Psoas muscle (tissue), 8 donors: ENCODE measurements at places on chromosomes 3 and 15.

DNA sequence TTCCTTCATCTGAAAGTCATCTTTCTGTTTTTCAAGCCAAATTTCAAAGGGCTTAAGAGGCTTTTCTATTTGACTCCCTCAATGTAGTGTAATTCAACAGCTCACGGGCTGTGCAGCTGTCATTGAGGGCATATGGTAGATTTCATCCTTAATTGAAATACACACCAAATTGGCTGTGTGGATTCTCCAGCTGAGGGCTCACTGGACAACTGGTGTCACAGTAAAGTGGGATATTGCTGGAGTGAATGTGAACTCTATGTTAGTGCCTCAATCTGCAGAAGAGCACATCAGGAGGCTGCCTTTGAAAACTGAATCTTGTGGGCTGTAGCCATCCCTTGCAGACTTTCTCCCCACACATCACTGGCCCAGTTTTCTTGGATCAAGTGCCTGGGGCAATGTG, 120.1 kb downstream of the GALK2 start:
- DNase-seq: no peak

DNA sequence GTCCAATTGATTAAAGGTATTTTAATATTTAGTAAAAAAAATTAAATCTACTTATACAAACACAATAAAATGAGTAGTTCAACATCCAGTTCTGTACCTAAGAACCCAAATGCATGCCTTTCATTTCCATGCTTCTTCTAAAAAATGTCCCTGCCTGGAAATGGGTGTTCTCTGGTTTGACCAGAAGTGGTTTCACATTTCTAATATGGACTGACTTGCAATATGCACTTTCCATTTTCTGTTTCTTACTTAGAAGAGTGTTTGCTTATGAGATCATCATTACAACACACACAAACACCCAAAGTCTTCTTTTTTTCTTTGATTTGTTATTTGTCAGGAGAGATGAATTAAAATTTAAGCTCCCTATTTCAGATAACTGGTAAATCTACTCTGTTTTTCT, 879.6 kb downstream of the AGBL1 start:
- DNase-seq: no peak

- DNase-seq: no peak
These were observed 309.7 kb downstream of the SLC9A9 start for GRCh38 chr3:143538577-143538981.

DNA sequence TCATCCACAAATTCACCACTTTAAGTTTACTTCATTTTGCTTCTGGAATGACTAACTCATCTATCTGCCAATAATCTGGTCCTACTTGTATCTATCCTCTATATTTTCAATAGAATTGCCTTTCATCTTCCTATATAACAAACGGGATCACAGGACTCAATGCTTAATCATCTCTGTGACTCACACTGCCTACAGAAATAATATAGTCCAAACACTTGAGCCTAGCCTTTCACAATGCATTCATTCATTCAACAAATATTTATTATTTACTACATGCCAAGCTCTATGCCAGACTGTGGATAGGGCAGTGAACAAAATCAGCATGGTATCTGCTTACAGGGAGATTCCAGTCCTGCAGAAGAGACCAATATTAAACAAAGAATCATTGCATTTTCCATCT, 16.6 kb upstream of the AGTR1 start:
- no peak for DNase-seq

DNA sequence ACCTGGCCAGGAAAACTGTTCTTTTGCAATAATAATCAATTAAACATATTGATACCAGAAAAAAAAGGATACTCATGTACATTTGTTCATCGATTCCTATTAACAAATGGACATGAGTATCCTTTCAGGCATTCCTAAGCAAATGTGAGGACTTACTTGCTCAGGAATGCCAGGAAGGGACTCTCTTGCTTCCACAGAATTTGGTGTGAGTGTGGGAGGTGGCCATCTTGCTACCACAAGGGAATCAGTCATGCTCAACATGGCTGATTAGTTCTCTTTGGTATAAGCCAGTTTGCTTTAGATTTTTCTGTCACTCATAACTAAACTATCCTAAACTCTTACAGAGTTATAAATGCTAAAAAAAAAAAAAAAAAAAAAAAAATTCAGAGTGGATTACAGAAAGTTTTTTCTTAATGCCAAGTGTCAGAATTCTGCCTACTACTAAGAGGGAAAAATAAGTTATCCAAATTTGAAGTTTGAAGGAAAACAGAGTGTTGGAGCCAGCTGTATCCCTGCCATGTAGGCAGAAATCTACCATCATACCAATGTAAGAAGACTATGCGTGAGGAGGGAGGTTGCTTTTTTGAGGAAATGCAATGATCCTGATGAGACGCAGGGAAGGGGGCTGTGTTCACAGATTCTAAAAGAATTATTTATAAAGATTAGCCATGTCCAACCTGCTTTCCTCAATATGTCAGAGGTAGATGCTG, 98.7 kb downstream of the PLD1 start:
- no peak for DNase-seq

DNA sequence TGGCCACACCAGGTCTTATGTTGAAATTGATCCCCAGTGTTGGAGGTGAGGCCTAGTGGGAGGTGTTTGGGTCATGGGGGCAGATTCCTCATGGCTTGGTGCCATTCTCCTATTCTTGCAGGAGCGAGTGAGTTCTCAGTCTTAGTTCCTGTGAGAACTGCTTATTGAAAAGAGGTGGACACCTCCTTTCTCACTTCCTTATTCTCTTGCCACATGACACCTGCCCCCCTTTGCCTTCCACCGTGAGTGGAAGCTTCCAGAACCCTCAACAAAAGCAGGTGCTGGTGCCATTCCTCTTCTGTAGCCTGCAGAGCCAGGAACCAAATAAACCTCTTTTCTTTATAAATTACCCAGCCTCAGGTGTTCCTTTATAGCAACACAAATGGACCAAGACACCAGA, 318.1 kb upstream of the MCTP2 start:
- DNase-seq: no peak

GRCh38 chr15:65302061-65302460, 2.4 kb upstream of the RNU5B-1 start:
- no peak for DNase-seq

DNA sequence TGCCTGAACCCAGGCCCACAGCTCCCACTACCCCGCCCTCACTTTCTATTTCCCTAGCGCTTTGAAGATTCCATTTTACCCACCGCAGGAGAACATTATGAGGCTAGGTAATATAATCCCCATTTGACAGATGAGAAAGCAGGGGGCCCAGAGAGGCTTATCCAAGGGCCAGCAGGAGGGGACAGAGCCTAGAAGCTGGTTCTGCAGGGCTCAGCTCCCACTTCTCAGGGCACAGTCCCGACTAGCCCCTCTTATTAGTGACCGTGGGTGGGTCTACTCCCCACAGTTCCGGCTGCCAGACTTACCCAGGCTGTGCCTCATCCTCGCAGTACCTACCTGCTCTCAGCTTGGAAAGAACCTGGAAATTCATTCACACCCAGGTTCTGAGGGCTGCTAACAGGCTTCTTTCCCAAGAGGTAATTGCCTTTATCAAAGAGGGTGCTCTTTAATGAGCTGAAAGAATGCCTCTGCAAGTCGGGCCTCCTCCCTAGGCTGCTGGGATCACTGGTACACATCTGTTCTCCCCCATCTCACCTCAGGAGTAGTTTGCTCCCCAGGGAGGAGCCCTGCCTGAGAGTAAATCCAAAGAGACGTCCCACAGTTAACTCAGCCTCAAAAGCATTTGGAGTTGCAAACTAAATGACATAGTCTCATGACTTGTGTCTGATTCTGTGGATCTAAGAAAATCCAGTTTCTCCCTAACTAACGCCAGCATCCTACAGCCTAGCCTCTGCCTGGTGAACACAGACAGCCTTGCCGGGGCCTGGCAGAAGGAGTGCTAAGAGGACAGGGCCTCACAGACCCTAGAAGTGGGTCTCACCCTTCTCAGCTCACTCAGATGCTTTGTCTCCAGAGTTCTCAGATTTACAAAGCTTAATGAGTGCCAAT, 125.0 kb downstream of the CHSY1 start:
- no peak for DNase-seq
